ENCODE measurements at places on chromosomes 13 and 19.

DNA sequence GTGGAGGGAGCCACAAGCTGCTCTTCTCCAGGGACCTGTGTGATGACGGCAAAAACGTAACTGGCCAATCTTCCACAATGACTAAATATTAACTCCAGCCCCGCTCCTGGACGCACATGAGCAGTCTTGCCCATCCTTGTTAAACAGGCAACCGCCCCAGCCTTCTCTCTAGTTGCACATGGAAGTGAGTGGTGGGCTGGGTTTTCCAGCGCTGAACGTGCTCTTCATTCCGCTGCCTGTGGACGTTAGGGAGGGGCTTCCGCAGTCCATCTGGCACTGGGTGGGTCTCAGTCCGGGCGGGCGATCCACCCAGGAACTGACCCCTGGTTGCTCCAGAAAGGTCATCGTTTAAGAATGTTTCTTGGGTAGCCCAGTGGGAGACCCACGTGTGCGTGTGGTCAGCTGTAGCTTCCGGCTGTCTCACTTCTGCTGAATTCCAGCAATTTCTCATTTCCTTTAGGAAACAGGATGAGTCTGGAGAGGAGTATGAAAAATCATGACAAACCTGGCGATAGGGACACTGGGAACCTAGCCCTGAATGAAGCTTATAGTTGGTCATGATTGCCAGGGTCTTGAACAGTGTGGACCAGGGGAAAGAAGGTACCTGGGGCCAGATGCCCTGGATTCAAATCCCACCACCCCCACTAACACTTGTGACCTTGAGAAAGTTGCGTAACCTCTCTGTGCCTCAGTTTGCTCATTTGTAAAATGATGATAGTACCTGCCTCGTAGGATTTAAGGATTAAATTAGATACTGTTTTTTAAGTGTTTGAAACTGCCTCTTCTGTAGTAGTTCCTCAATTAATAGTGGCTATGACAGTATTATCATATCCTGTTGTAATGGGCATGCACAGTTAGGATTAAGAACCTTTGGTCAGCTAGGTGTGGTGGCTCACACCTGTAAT lies 92.6 kb downstream of the SIPA1L3 start:
- DNase-seq = peak; percentile 75

GRCh38 chr13:71785361-71785760 lies 81.6 kb downstream of the DACH1 start:
- no peak for DNase-seq

GRCh38 chr19:46283771-46284170 lies 13.1 kb upstream of the HIF3A start:
- peak; percentile 58 for DNase-seq

DNA sequence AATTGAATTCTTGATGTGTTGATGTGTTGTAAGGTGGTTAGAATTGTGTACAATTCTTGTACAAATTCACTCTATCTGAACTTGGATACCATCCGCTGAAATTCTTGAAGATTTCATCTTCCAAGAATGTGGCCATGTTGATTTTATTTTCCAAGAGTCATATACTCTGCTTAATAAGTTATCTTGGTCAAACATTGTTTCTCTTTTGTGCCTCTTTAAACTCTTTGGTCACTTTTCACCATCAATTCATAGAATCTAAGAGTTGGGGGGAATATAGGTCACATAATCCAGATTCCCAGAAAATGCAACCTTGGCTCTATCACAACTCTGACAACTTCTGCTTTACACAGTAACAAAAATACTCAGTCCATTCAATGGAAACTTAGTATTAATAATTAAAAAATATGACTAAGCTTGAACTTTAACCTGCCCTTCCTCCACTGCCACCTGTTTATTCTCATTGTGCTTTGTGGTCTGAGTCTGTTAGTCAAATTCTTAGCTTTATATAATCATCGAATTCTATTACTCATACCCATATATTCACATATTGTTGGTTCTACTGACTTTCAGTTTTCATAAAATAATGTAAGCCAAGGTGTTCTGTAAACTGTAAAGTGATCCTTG lies 373.2 kb downstream of the LMO7 start:
- no peak for DNase-seq

DNA sequence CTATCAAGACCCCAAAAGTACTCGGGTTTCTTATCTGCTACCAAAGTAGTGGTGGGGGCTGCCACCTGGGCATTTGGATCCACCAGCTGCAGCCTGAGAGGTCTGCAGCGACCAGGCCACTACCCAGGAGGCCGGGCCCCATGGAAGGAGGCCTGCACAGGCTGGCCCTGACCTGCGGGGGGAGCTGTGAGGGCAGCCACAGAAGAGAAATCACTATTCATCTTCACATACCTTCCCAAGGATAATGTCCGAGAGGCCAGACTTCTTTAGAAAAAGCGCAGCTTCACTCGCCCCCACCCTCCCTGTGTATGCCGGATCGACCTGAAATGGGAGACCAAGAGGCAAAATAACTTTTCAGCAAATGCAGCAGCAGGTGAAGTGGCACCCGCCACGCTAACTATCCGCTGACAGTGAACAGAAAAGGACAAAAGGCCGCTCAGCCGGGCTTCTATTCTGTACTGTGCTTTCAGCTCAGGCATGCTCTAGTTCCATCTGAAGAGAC lies 30.1 kb downstream of the EPS15L1 start:
- DNase-seq = peak; percentile 47

GRCh38 chr19:48673436-48674100 lies 751 bp upstream of the NTN5 start:
- DNase-seq = no peak

DNA sequence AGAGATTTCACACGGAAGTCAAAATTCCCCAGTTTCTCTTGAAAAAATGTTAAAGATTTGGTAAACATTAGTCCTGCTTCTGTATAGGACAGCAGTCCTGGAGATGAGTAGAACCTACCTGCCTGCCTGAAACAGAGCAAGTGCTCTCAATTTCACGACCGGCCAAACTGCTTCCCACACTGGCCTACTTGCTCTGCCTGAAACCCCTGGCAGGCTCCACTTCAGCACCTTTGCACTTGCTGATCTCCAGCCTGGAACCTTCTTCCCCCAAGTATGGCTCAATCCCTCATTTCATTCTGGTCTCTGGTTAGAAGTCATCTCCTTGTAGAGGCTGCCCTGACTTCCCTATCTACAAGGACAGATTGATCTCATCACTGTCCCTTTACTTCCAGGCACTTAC lies 271.4 kb downstream of the DLEU7 start:
- DNase-seq = no peak

DNA sequence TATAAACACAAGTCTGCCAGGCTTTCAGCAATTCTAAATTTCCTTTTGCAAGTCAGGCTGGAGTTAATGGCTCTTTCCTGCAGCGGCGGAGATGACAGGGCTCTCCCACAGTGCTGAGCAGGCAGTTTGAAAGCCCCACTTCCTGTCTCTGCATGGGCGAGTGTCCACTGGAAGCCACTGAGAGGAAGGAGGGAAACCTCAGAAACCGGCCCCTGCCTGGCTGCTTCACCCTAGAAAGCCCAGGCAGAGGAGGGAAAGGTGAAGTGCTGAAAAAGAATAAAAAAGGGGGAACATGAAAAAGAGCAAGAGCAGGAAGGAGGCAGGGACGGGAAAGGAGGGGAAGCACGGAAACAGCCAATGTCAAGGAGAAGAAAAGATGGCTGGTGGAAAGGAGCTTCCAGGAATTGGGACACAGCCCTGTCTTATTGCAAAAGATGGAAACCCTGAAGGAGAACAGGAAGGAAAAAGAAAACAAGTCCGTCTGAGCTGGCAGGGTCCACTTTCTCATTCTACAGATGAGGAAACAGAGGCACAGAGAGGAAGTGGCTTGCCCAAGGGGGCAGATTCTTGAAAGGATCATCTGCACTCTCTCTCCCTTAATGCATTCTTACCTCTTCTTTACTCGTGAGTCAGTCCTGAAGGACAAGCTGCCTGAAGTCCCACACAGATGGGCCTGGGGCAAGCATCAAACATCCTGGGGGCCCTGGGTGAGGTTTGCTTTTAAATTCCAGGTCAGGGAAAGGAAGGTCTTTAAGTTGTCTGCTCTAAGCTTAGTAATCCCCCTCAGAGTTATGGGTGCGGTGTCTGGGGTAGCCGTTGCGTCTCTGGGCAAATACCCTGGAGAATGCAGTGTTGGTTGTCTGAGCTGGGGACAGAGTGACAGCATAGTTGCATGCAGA lies 38.8 kb upstream of the ALOX5AP start:
- peak; percentile 72 for DNase-seq

GRCh38 chr19:53254411-53255341 lies at the start of gene ZNF677:
Gene ZNF677 (minus strand): TSS chr19:53254873. CDS start chr19:53251550, 3,323 bp downstream.
- peak; percentile 97 for DNase-seq

DNA sequence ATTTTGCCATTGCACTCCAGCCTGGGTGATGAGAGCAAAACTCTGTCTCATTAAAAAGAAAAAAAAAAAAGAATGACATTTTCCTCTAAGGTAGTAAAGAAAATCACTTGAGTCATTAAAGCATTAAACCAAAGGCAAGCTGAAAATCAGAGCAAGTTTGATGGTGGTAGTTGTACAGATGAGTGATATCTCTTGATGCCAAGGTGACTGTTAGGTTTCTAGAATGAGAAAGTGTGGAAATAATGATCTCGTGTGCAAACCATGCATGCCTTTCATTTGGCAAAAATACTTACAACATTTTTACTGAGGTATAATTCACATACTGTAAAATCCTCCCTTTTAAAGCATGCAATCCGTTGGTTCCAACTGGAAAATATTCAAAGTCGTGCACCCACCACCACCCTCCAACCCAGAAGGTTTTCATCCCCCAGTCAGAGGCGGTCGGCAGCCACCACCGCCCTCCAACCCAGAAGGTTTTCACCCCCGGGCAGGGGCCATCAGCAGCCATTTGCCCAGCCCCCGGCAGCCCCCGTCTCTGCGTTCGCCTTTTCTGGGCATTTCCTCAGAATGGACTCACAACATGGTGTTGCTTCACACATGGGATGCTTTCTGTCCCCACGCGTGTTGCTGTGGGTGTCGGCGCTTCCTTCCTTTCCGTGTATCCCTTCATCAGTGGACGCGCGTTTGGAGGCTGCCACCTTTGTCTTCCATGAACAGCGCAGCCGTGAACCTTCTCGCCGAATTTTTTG lies 90.2 kb downstream of the ATP11A start:
- DNase-seq = peak; percentile 40

DNA sequence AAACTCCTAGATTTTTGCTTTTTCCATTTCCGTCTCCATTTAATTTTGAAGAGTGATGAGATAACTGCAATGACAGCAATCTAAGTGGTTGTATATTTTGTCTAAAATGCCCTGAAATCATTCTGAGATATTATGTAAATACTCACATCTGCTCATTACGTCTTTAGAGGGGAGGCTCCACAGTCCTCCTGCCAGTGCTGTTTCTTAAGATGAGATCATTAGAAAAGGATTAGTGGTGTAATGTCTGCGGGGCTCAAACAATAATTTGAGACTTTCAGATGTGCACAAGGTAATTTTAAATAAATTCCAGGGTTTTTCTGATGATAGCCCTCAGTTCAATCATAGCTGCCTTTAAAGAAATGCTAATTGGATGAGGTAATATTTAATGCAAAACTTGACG lies 437.9 kb downstream of the FOXO1 start:
- DNase-seq = peak; percentile 53

- DNase-seq = peak; percentile 93
These were observed at the start of gene PLEKHA4 for GRCh38 chr19:48868114-48868886. Gene PLEKHA4 (minus strand): TSS chr19:48868617. CDS start chr19:48867620, 997 bp downstream.

GRCh38 chr19:30155381-30156200 lies 213.6 kb downstream of the URI1 start:
- DNase-seq = no peak

DNA sequence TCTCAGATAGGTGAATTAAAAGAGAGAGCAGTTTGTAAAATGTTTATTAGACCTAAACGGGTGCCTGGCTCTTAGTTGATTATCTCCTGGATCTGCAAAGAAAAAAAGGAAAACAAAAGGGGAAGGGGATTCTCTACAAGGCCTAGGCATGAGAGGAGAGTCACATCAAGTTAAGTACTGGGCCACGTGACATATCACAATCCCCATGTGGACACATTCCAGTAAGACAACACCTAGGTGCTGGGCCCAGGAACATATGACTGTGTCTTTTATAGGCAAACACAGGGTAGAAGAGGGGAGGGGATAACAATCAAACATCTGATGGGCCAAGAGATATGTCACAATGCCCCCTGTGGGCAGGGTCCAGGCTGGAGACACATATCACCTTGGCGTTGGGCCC lies 4.2 kb upstream of the ZNF91 start:
- no peak for DNase-seq

GRCh38 chr13:112574834-112575613 lies 12.9 kb downstream of the TUBGCP3 start:
- DNase-seq = peak; percentile 48

DNA sequence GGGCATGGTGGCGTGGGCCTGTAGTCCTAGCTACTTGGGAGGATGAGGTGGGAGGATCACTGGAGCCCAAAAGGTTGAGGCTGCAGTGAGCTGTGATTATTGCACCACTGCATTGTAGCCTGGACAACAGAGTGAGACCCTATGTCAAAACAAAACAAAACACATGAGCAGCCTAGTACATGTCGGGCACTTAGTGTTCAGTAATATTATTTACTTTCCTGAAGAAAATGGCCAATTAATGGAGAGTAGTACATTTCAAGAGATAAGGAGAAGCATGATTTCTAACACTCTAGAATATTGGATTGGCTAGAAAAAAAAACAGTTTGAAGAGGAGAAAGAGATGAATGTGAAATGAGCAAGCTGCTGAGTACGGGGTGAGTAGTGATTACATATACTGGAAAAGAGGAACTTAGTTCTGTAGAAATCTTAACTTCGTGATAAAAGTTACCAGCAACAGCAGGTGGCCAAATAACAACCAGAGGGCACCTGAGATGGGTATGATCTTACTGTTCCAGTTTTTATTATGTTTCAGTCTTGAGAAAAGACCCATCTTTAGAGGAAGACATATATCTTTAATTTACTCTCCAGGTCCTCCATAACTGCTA lies 36.2 kb downstream of the SPATA13 start:
- DNase-seq = no peak

DNA sequence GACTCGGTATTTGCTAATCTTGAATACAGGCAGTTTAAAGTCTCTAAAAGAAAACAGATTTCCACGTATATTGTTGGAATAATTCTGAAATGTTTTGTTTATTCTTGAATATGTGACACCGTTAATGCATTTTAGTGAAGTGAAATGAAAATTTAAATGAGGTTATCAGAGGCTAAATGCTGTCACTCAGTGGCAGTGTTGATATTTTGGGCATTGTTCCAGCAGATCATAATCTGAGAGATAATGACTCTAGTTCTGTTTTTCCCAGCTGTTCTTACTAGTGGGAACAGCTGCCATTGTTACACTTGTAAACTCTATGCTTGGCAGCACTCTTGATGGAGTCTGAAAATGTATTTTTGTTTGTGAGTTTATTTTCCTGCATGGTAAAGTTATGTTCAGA lies 365.6 kb upstream of the SLC10A2 start:
- no peak for DNase-seq

DNA sequence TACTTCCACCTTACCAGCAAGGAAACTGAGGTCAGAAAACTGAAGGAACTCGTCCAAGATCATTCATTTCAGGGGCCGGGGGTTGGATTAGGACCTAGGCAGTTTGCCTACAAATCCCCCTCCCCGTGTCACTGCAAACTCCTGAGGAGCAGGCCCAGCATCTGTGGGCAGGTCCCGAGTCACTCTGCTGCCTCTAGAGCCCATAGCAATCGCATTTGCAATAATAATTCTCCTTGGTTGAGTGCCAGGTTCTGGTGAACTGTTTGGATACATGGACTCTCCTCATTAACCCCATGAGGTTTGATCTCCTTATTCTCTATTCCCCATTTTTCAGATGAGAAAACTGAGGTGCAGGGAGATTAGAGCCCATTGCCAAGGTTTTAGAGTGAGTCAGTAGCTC lies 903 bp downstream of the PIN1 start:
- DNase-seq = no peak

All from right cardiac atrium (tissue), 5 donors.